Stimulated activated CD4-positive, alpha-beta T cell treated with anti-CD3 and anti-CD28 coated beads, Interleukin-2, amount 100 ng/mL, for 48 hours (primary cell): ENCODE measurements at places on chromosomes 11 and 22.

DNA sequence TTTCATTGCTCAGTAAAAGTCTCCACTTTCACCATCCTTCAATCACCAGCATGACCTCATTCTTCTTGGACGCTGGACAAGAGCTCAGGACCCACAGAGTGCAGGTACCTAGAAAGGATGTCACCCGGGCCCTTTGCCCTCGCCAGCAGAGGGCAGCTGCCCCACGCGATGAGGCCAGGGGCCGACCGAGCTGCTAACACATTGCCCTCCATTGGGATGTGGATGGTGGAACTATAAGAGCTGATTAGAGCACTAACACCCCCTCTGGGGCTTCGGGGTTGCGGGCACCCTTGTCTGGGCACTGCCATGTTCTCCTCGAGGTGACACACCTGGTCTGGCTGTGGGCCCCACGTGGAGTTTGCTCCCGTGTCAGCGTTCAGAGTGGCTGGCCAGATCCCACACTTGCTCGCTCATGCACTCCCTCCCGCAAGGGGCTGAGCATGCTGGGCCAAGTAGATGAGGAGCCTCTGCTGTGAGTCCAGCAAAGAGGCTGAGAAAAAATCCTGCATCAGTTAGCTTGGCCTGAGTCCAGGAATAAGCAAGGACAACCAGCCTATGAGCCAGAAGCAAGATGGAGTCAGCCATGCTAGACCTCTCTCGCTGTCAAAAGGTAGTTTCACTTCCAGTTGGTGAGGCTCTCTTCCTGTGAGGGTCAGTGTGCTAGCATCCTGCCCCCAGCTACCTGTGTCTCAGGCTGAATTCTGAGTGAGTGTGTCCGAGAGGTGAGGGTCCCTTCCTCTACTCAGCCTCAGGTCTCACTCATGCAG lies 9.8 kb downstream of the KRTAP5-6 start:
- no peak for DNase-seq

- no peak for DNase-seq
Observed at GRCh38 chr11:86582898-86583297, 89.5 kb downstream of the ME3 start.

DNA sequence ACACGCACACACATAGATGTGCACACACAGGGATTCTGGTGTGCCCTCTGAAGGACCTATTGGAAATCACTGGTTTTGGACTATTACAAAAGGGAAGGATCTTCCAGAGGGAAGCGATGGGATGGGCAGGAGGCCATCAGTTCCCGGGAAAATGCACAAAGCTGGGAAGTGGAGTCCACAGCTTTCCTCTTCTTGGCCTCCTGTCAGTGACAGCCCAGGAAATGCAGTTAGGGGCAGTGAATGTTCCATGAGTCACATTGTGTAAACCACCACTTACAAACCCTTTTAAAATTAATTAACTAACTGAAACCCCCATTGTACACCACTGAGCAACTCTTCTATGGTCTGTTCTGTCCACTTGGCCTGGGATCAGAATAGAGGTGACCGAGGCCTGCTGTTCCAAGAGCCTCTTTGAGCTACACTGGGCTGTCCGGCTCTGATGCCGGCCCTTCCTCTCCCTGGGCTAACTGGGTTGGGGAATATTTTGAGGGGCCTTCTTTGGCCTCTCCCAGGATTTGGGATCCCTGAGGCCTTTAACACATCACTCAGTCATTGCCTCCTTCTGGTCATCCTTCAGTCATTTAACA lies 137.7 kb downstream of the FEZ1 start:
- no peak for DNase-seq

DNA sequence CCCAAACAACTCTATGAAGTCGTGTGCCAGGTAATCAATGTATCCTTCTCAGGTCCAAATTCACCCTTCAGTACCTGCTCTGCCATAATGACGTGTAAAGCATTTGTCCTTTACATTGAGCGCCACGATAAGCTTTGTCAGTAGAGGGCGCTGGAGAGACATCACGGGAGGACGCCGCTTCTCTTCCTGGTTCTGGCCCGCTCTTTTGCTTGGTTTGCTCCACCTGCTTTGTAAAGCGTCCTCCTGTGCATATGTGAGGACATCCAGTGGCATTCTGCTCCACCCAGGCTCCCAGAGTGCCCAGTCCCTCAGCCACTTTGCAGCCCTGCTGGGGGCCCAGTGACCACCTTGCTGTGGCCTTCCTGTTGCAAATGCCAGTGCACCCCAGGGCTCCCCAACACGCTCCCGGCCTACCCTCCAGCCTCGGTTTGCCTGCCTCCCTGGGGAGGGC lies 61.1 kb downstream of the WT1 start:
- peak; percentile 58 for DNase-seq

DNA sequence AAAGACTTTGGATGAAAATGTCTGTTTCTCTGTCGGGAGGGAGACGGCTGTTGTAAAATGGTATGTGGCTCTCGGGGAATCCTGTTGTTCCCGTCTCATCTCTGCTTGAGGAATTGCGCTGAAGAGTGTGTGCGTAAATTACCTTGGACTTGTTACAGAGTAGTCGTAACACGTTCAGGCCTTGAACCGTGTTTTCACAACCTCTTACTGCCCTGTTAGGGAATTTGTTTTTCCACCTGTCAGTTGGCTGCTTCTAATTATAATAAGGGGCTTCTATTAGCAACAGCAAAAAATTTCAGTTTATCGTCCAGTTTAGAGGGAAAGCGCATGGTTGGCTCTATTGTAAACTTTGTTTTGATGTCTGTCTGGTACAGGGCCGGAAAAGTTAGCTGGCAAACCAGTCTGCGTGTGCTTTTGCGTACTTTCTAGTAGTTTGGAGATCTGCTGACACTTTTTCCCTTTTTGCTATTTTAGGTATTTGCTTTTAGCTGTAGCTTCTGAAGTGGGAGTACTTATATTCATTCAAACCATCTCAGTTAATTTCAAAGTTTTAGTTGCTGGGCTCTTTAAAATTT lies 1.5 kb downstream of the HIPK3 start:
- no peak for DNase-seq

GRCh38 chr11:22516111-22516510 lies 109.5 kb downstream of the FANCF start:
- no peak for DNase-seq

- no peak for DNase-seq
Observed at GRCh38 chr11:16293204-16293681, 63.1 kb downstream of the SOX6 start.

- DNase-seq = peak; percentile 47
Observed at GRCh38 chr11:73350908-73351636, 25.1 kb upstream of the RELT start.

DNA sequence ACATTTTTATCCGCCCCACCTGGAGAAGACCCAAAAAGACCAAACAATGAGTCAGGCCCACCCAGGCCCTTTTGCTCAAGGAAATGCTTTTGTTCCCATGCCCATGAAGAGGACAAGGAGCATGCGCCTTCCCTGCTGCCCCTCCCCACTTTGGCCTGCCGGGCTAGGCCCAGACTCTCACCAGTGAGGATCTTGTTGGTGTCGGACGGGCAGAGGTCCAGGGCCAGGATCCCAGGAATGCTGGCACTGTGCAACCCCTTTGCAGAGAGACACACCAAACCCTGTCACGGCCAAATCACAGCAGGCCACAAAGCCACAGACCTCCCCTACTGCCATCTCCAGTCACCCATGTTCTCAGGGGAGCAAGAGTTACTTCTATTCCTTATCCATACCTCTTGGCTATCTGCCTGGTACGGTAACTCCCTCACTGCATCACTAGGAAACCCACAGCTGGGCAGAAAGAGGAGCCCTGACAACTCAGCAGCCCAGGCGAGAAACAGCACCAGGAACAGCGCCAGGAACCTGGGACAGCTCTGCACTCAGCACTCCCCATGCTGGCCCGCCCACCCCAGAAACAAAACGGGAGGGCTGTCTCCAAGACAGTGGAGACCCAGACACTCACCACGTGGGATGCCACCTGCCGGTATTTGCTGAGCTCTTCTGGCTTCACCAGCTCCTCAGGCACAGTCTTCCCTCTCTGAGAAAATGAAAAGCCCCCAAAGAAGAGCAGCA lies 5.5 kb downstream of the PRPF19 start:
- DNase-seq = no peak

GRCh38 chr22:17911312-17911705 lies 113.1 kb downstream of the MICAL3 start:
- DNase-seq = no peak

- no peak for DNase-seq
Observed at GRCh38 chr11:29256580-29256979, 760.2 kb downstream of the KCNA4 start.

GRCh38 chr22:40423882-40424640 lies 53.7 kb downstream of the SGSM3 start:
- no peak for DNase-seq

DNA sequence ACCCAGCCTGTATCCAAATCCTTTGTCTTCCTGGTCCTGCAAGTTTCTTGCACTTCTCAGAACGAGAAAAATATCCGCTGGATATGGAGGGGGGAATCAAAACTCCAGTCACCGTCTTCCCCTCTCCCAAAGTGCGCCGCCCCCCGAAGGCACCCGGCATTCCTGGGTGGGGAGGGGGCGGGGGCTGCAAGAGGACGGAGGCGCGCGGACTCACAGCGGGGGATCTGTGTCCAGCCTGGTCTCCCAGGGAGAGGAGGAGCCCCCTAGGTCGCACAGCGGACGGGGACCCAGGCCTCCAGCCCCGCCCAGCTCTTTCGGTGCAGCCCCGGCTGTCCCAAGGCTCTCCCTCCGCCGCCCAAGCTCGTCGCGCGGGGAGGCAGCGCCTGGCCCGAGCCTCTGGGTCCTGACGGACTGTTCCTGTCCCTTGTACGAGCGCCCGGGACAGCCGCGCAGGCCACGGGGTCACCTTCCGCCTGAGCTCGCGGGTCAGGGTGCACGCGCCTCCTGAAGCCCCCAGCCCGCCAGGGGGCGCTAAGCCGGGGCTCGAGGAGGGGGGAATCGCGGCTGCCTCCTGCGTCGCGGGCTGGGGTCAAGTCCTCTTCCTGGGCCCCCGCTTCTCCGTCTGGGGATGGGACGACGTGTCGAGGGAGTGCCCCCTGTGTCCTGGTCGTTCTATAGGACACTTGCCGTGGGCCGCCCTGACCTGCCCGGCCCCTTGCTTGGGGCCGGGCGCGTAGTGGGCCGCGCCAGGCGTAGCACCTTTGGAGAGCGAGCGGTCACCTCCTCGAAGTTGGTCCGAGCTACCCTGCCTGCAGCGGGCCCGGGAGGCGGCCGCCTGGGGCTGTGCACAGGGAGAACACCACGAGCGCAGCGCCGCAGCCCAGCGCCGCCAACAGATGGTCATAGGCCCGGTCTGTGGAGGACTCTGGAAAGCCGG lies 2.4 kb upstream of the WNT11 start:
- peak; percentile 81 for DNase-seq

GRCh38 chr11:75827562-75827961 lies 12.6 kb downstream of the UVRAG start:
- DNase-seq = no peak

DNA sequence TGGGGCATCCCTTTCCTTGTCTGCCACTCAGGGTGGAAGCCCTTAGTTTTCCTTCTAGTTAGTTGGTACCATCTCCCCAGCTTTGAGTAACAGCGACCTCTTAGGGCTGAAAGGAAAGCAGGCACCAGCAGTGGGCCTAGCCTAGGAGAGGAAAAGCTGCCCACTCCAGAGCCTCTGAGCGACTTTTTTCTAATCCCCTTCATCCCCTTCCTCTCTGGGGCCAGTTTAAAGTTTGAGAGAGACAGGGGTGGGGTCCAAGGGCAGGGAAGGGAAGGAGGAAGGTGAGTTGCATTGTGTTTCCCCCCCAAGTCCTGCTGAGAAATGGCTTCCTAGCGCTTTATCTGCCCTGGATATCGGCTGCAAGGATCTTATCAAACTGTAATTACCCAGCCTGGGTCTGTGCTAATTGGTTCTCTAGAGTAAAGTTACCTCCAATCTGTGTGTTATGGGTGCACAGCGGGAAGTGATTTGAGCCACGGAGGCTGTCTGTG lies 573.9 kb upstream of the CADM1 start:
- DNase-seq = no peak

- no peak for DNase-seq
Observed at GRCh38 chr22:46002757-46003270, 25.9 kb upstream of the WNT7B start.

GRCh38 chr11:122755409-122755808 lies 82.9 kb upstream of the CRTAM start:
- DNase-seq = no peak

DNA sequence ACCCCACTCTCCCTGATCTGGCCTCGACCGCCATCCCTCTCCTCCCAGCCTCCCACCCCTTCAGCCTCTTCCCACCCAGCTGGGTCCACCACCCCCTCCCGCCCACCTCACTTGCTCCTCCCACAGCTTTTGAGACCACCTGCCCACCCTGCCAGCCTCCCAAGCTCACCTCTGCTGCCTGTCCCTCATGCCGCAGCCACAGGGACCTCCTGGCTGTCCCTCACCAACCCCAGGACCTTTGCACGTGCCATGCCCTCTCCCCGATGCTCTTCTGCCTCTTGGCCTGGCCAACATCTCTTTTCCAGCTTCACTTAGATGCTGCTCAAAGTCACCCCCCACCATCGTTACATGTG lies 6.5 kb downstream of the PNPLA5 start:
- DNase-seq = no peak

DNA sequence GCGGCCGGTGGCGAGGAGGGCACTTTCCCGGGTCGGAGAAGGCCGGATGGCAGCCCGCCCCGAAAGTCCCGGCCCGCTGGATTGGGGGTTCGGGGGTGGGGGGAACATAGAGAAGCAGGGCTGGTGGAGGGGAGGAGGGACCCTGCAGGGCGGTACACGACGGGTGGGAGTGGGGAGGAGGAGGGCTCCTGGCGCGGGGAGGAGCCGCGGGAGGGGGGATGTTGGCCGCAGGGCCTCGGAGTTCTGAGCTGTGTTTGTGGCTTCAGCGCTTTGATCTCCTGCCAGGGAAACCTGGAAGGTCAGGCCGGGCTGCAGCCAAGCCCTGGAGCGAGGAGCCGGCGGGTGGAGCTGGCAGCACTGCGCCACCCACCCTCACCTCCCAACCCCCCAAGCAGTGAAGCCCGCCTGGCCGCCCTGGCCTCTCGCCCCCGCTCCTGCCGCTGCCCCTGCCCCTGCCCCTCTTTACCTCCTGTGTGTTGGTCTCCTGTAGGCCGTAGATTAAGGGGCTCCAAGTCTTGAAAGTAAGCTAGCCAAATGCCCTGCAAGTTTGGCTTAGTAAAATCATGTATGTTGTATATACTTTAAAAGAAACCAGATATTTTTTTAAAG lies 30.9 kb downstream of the C22orf31 start:
- no peak for DNase-seq

DNA sequence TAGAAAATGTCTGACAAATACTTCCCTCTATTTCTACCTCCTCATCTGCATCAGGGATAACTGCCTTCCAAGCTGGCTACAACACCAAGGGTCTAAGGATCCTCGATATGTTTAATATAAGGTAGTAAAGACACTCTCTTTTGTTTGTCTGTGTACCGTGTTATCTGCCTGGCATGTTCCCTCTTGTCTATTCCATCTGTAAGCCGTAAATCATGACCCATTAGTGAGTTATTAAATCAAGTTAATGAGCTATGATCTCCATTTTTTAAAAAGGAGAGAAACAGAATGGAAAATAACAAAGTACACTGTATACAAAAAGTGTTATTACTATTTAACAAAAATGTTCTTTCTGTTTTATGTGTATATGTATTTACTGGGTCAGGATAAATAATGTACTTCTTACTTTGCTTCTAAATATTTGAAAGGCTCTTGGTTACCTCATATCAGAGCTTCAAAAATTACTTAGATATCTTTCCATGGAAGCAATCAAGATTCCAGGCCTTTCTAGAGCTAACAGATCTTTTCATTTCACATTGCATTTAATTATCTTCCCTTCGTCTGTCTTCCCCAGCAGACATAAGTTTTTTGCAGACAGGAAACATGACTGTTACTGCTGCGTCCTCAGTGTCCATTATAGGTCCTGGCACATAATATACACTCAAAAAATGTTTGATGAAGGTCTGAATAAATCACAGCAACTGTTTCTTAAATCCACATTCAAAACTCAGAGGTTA lies 342.6 kb upstream of the CCDC90B start:
- no peak for DNase-seq

GRCh38 chr11:81920205-81920604 lies 813.5 kb downstream of the FAM181B start:
- DNase-seq = no peak
